Hypothalamus (tissue), 51 donors: ENCODE measurements at places on chromosomes 13 and 19.

DNA sequence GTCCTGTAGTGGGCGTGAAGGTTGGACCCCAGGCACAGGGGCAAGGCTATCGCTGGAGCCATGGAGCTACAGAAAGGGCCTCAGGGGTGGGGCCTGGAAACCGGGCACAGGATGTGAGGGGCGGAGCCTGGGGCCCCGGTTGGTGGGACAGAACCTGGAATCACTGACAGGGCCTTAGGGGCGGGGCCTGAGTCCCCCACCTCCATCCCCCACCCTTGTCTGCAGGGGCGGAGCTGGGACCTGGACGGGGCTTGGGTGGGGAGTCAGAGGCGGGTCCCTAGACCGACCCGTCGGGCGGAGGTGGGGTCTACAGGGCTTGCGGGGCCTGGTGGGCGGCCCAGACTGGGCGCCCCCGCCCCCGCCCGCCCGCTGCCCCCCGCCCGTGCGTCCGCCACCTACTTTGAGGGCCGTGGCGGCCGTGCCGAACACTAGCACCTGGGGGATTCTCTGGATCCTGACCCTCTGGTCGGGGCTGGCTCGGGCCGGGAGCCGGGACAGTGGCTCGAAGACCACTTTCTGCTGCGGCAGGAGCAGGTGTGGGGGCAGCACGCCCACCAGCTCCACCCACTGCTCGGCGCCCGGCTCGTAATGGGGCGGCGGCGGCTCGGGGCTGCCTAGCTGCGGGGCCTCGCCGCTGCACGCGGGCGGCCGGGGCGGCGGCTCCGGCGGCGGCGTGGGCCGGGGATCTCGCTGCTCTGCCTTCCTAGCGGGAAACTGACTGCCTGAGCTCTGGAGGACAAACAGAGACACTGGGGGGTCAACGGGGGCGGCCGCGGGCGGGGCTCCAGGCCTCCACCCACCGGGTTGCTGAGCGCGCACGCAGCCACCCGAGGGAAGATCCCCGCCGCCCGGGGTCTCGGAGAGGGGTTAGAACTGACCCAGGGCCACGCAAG, 26.3 kb downstream of the DCAF15 start:
- peak; percentile 29 for DNase-seq

DNA sequence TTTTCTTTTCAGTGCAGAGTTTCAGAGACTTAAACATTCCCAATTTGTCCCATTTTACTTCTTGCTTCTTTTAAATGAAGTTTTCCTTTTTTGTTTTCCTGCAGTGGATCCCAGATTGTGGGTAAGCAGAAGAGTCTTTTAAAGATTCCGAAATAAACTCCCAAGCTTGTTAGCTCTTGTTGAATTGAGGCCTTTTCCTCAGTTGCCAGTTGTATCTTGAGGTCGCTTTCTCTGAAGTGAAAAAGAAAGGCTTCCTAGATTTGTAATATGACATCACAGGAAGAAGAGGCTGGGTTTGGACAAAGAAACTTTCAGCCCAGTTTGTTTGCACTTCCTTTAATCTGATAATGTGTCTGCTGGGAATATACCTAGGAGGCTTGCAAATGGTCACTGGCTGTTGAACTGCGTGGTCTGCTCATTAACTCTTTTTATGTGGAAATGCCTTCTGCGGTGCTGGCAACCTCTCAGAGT, at the start of gene LPAR6:
TSS of gene LPAR6 (minus strand) at position 233 of the 471 bp plus-strand sequence. CDS start 690 bp downstream, outside the sequence.
- DNase-seq, result no peak

DNA sequence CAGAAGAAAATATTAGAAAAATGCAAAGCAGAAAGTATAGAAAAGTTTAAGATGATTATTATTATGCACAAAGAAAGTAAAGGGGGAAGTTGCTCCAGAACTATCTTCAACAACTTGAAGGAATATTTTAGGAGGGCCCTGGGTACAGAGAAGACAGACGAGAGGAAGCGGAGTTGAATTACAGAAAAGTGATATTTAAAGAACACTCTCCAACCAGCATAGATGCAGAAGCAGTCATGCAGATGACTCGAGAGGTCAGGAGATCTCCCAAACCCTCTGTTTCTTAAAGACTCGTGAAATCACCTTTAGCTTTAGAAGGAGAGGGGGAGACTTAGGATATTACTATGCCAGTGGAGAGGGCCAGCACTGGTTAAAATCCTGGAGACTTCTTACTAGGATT, 8.5 kb upstream of the SHISA2 start:
- no peak for DNase-seq

DNA sequence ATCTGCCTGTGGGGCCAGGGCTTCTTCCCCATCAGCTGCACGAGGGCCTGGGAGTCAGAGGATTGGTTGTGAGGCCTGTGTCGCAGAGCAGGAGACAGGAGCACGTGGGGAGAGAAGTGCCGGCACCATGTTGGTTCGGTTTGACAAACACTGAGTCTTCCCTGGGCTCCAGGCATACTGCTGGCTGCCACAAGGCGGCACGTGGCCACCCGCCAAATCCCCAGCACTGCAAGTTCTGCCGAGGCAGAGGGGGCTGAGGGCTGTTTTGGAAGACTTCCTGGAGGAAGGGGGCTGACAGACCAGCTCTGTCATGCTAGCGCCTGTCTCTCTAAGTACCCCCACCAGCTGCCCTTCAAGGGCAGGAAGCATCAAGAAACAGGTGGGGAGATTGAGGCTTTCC, 9.5 kb downstream of the SHANK1 start:
- DNase-seq, result no peak

GRCh38 chr19:28497137-28497536, 715.8 kb downstream of the UQCRFS1 start:
- no peak for DNase-seq

- DNase-seq, result no peak
Measured at GRCh38 chr19:35493971-35494370, 3.7 kb upstream of the KRTDAP start.

GRCh38 chr19:44807652-44808462, 1.0 kb upstream of the BCAM start:
- no peak for DNase-seq

- no peak for DNase-seq
Measured at GRCh38 chr13:101144808-101145419, 271.4 kb downstream of the NALCN start.

DNA sequence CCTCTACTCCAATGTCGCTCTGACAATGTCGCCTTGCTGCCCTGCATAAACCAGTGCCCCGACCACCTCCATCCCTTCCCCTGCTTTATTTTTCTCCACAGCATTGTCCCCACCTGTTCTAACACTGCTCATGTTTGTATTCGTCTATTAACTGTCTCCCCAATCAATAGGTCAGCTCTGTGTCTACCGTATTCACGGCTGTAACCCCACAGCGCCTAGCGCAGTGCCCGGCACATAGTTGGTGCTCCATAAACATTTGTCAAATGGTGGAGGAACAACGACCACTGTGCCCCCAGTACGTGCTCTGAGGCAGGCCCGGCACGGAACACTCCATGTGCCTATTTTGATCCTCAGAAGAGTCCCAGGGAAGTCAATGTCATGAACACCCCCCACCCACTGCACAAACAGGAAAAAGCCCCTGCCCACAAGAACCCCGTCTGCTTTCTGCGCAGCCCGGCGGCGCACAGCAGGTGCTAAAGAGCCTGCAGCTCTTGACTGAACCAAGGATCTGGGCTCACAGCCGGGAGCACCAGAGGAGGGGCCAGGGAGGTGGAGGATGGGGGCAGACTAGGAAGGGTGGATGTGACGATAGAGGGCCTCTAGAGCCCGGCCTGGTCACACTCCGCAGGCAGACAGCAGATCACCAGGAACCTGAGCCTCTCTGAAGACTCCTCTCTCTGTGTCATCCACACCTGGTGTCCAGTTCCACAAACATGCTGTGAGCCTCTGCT, 1.8 kb upstream of the CEACAM16 start:
- no peak for DNase-seq

GRCh38 chr13:39585219-39585618, 17.8 kb downstream of the LHFPL6 start:
- DNase-seq, result no peak

DNA sequence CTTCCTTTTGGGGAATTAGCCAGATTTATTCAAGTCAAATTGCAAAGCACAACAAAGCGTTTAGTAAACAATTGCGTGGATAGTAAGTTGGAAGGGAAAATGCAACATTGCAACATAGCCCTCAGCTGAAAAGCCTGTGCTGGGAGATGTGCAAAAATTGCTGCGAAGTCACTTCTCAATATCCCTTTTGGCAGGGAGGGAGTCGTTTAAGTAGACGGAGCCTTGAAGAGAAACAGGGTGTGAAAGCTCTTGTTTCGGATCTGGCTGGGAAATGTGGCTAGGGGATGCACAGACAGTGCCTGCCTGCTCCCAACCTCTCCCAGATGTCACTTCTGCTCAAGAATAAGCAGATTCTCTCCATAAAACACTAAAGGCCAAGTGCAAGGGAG, 56.8 kb downstream of the SLC7A1 start:
- no peak for DNase-seq

DNA sequence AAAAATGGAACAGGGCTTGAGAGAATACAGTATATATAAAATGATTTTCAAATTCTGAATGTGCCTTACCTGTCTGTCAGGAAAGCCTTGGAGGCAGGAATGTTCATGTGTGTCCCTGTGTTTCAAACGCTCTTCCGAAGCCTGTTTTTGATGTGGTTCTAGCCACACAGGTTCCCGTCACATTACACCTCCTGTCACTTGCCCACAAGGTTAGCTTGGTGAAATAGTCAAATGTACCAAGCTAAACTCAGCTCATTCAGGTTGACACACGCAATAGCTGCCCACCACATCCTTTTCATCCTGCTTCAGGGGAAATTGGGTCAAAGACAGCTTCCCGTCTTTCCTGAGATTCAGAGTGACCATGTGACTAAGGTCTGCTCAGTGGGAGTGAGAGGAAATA, 574.0 kb downstream of the EFNB2 start:
- DNase-seq, result no peak

DNA sequence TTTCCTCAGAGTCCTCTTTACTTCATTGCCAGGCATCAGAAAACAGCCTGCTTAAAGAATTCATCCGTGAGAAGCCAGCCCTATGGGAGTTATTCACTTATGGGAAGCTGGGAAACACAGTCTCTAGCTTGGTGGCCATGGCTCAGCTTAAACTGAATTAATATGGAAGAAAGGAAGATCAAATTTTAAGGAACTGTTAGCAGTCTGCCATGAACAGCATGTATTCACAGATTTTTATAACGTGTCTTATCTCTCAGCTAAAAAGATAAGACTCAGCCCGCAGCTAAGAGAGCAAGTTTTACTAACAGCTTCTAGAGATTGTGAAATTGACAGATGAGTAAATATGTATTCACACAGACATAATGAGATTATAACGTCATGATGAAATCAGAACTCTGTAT, 253.7 kb upstream of the RXFP2 start:
- no peak for DNase-seq

DNA sequence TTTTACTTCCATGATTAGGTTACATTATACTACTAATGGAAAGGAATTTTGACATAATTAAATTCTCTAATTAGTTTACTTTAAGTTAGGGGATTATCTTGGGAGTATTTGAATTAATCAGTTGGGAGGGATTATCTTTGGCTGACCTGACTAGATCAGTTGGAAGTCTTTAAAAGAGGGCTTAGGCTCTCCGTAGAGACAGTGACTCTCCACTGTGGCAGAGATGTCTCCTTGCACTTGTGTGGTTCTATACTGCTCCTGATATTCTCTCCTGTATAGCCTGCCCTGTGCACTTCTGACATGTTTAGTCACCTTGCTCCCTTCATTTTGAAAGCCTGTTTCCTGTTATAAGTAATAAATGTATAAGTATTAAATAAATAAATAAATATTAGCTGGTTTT, 1612.3 kb upstream of the PRR20A start:
- DNase-seq, result no peak
